C1 segment of cervical spinal cord (tissue), 14 donors: ENCODE measurements at places on chromosomes 11 and 22.

GRCh38 chr22:50705219-50705691, 32.6 kb downstream of the SHANK3 start:
- peak; percentile 64 for DNase-seq

- no peak for DNase-seq
Measured at GRCh38 chr11:95322539-95322938, 91.5 kb upstream of the SESN3 start.

- no peak for DNase-seq
Measured at GRCh38 chr22:47851586-47851985, 1089.1 kb downstream of the TBC1D22A start.

GRCh38 chr11:125305345-125305744, 140.8 kb downstream of the PKNOX2 start:
- no peak for DNase-seq
